ENCODE measurements at places on chromosomes 5 and 9.

DNA sequence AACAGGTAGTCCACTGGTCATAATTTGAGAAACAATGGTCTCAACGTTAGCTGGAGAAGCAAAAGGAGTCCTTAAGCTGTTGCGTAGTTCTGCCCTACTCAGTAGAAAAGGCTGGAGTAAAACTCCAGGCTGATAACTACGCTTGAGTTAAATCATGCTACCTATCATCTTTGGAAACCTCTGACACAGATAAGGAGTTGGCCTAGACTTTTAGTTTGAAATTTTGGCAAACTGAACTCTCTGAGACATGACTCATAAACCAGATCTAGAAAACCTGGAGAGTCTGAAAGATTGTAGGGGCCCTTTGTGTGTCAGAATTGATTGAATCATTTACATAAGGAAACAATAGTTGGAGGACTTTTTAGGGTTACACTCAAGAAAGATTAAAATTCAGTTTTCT is 26.3 kb downstream of the NMUR2 start:
- no peak for DNase-seq

DNA sequence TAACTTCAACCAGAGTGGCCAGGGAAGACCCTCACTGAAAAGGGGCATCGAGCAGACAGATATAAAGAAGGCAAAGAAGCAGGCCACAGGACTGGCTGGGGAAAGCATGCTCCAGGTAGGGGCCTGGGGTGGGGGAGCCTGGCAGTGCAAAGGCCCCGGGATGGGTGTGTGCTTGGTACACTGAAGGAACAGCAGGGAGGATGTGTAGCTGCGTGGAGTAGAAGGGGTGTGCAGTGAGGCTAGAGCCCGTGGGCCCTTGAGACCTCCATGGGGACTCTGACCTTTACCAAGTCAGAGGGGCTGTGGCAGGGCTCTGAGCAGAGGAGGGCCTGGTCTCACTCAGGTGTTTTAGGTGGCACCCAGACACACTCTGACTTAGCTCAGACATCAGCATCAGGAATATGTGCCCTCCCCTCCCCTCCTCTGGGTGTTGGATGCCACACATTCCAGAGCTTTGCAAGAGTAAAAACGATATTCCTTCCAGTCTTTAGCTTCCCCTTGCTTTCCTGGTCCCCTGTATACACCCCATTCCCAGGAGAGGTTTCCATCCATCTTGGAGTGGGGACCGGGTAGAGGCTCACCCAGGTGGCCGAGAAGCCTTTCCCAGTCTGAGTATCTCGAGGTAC is 7.6 kb downstream of the TRIM7 start:
- DNase-seq: no peak

GRCh38 chr5:180126716-180127681 is 55.4 kb upstream of the RNF130 start:
- DNase-seq: peak; percentile 11

DNA sequence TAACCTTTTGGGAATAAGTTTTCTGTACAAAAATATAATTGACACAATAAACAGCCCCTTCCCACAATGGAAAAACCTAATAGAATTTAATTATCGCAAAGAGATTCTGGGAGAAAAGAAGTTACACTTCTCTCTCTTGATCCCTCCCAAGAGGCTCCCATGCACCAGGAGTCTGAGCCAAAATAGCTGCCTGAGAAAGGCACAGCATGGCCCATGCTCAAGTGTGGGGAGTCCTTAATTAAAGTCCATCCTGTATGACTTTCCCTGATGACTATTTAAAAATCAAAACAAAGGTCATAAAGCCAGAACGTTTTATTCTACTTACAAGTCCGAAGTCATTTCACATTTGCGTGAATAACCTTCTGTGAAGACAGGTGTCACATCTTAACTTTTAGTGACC is 155.1 kb downstream of the SPOCK1 start:
- no peak for DNase-seq

DNA sequence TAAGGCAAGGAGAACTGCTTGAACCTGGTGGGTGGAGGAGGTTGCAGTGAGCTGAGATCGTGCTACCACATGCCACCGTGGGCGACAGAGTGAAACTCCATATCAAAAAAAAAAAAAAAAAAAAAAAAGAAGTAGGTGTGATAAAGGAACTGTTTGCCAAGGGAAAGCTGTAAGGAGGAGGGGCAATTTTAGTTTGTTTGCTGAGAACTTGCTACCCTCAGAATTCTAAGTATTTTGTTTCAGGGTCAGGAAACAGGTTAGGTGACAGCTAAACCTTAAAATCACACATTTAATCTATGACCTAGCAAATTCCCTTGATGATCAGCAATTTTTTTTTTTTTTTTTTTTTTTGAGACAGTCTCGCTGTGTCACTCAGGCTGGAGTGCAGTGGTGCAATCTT is 7.2 kb upstream of the ARRDC3 start:
- peak; percentile 61 for DNase-seq

- no peak for DNase-seq
Observed at GRCh38 chr9:68780380-68780712, 75.3 kb downstream of the PIP5K1B start.
